Right cardiac atrium (tissue), 5 donors: ENCODE measurements at places on chromosomes 7 and 10.

DNA sequence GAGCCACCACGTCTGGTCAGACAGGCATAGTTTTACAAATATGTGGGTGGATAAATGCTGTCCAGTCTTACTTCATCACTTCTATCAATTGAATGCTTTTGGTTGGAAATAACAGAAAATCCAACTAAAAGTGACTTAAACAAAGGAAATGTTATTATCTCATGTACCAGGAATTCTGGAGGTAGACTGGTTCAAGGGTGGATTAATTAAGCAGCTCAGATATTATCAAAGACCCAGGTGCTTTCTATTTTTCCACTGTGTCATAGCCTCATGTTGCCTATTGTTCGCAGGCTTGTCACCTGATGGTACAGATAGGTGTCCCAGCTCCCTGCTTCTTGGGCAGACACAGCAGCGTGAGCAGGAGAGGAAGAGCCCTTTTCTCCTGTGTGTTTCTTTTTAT is 156.1 kb upstream of the CTBP2 start:
- DNase-seq = no peak

DNA sequence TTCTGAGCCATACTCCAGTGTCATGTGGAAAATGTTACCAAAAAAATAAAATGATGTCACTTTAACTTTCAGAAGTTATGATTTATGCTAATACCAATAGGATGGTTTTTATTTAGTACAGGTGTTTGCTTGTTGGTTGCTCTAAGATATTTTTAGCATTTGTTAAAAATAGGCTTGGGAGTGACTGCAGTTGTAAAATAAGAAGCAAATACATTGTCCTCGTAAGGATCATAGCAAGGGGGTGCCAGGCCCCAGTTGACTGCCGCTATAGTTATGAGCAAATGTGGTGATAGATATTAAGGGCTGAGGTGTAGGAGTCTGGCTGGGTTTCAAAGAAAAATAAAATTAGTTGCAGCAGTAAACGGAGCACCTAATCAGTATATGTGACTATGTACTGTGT is 354.4 kb upstream of the BMPER start:
- no peak for DNase-seq

GRCh38 chr10:5591336-5591824 is 66.6 kb downstream of the CALML3 start:
- DNase-seq = peak; percentile 29

DNA sequence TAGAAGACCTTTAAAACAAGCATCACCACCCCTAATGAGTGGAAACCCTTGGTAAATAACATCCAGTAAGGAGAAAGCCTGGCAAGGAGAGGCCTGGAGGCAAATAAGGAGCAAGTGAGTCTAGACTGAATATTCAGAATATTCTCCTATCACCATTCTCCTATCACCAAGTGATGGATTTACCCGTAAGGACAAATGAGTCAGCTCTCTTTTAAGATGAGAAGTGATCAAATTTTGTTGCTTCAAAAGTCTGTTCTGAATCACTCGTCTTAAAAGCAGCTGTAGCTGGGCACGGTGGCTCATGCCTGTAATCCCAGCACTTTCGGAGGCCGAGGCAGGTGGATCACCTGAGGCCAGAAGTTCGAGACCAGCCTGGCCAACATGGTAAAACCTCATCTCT is 28.4 kb downstream of the KIAA1549 start:
- DNase-seq = no peak

DNA sequence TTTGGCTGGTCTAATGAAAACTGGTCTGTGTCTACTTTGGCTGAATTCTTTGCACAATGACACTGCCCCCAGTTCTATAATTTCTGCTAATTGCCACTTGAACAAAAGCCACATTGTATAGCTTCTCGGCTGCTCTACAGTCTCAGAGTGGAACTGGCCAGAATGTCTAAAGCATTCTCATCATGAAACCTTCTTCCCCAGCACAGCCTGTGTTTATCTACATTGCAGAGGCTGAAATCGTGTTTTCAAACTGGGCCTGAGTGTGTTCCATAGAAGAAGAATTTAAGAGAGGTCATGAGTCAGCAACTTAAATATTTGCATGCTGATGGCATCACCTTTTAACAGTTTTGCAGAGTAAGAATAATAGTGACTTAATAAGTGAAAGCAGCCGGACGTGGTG is 177.2 kb downstream of the BUB3 start:
- no peak for DNase-seq

GRCh38 chr7:26429168-26429567 is 137.5 kb downstream of the SNX10 start:
- DNase-seq = no peak

DNA sequence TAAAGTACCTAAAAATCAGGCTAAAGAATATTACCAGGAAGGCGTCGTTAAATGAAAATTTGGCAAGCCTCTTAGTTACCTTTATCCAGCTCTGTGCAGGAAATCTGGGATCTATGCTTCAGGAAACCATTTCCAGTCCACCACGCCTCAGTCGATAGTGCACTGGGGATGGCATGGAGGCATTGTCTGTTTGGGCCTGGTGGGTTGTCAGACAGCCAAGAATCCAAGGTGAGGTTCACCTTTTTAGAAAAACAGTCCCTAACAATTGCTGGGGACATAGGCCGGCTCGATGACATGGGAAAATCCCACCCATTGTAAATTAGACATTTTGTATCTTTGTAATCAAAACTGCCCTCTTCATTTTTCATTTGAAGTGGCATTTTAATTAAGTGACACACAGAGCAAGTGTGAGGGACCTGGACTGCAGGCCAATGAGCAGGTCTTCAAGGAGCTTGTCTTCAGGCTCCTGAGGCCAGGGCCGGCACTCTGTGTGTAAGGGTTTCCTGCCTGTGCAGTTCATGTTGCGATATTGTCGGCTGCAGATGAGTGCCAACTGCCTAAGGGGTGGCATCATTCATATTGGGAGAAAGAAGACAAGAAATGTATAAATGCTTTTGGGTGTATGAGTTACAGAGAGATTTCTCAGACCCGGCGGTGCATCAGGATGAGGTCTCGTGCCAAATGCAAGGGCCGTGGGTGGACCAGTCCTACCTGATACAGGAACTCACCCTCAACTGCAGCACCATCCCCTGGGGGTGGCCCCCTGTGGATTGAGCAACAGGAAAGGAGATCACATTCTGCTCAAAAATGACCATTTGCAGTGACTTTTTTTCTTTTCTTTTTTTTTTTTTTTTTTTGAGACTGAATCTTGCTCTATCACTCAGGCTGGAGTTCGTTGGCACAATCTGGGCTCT is 80.8 kb downstream of the PTPRE start:
- DNase-seq = no peak

DNA sequence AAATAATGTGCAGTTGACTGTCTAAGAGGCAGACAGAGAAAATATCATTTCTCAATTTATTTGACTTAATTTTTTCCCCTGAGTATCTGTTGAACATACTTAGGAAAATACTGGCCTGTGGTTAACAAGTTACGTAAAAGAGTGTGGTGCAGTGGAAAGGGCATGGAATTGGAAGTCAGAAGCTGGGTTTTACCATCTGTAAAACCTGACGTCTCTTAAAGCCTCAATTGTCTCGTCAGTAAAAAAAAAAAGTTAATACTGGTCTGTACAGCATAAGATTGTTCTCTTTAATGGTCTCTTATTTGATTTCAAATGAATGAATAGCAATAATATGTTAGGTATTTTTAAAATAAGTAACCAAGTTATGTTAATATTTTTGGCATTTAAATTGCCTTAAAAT is 67.8 kb downstream of the PHTF2 start:
- no peak for DNase-seq

DNA sequence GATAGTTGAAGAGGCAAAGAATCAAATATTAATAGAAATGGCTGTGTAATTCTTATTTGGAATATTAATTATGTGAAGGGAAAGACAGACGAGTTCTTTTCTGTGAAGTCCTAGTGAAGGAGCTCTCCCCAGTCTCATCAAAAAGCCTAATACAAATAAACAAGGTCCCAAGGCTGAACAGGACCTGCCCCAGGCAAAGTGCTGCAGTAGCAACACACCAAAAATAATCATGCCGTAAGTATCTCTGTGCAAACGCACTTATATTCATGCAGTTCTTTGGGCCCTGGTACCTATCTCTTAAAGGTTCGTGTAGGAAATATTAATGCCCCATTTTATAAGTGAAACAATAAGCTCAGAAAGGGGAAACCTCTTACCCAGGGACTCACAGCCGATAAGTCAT is 12.2 kb upstream of the CHST15 start:
- no peak for DNase-seq

- DNase-seq = no peak
Observed at GRCh38 chr7:131637859-131638258, 81.4 kb upstream of the PODXL start.

DNA sequence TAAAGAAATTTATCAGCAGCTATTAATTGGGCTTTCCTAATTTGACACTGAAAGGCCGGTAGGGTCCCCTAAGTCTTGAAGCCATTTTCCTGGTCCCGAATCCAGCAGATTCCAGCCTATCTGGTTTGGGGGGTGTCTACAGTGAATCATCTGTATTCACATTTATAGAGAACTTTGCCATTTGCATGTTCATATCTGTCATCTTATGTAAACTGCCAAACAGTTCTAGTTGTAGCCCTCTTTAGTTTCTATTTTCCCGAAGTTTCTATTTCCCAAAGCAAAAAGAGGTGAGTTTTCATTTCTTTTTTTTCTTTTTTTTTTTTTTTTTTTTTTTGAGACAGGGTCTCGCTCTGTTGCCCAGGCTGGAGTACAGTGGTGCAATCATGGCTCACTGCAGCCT is 47.6 kb downstream of the PAPSS2 start:
- no peak for DNase-seq

DNA sequence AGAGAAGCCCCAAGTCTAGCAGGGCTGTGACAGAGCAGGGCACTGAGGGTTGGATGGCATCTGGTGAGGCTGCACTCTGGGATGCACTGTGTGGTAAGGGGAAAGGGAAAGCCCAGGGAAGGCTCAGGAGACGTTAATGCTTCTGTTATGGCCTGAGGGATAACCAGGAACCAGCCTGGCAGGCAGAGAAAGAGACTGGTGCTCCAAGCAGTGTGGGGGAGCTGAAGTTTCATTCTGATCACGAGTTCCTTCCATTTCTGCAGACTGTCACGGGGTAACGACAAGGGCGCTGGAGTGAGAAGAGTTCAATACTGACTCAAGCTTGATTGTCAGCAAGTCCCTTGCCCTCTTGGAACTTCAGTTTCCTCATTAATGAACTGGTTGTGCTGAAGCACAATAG is 730.9 kb downstream of the GRID1 start:
- no peak for DNase-seq

DNA sequence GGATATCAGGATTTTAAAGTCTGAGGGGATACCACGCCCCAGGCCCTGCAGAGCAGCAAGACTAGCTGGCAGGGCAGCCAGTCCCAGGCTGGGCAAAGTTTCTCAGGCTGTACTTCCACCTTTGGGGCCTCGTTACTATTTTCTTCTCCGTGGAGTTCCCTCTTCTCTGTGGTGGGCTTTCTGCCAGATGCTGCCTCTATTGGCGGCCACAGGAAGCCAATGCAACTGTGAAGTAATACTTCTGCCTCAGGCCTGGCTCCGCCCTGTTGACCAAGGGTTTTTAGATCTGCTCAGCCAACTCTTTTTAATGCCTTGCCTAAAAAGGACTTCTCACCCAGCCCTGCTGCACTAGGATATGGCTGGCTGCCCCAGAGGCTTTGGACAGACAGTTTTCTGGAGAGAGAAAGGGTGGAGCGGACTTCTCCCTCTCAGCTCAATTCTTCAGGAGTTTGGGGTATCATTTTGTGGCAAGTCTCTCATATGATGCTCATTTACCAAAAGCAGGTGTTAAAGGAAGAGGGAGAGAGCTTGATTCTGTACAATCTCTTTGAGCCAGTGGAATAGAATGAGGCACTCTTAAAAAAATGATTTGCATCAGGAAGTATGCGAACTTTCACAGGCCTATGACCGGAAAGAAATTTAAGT is 67.4 kb downstream of the HHEX start:
- DNase-seq = peak; percentile 94

DNA sequence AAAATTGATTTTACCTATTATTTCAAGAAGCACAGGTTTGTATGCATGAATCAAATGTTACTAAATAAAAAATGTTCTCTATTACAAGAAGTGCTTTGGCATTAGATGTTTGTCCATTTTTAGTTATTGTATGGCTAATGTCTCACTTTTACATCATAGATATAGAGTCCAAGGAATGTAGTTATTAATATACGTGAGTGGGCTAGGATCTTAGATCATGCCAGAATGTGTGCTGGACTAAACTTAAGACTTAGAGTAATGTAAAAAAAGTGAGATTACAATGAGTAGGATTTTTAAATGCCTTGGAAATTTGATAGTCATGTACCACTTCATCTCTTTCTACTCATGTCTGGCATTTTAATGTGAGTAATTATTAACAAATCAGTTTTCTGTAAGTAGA is 196.6 kb downstream of the ARL4A start:
- DNase-seq = no peak

DNA sequence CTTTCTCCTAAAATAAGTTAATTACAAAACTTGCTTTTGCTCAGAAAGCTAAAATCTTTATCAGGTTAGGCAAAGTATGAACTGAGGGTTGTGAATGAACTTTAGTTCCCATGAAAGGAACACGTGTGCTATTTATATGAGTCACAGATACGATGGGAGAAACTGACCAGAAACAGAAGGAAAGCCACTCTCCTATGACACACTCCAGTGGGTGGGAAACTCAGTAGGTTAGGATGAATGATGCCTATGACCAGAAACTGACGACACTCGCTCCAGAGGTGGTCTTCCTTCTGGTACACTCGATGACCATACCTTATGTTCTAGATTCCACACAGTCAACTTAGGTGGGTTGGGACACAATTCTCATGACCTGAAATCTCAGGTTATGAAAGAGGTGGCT is 215.7 kb upstream of the INHBA start:
- DNase-seq = no peak
